NCI-H460 (cell line): ENCODE measurements at places on chromosomes 3 and 15. TPM values are rescaled to one million over a fixed set of nuclear protein-coding genes. Genes with fewer than 3 reads are reported as not detected.

- no peak for DNase-seq
Measured at GRCh38 chr15:55241186-55241585, 44.4 kb upstream of the RSL24D1 start.

GRCh38 chr3:37321377-37321781 lies 147.0 kb upstream of the LRRFIP2 start:
- no peak for DNase-seq

GRCh38 chr3:157443905-157444796 lies 7.5 kb downstream of the PTX3 start:
- no peak for DNase-seq

- DNase-seq, result peak; percentile 24
Measured at GRCh38 chr3:186815435-186815834, 9.2 kb upstream of the RFC4 start.

GRCh38 chr3:3192286-3192675 lies 12.8 kb upstream of the CRBN start:
- DNase-seq, result no peak

- DNase-seq, result no peak
Measured at GRCh38 chr15:38614621-38615020, 50.0 kb upstream of the RASGRP1 start.

- no peak for DNase-seq
Measured at GRCh38 chr3:156311431-156311830, 191.1 kb downstream of the KCNAB1 start.

GRCh38 chr15:77646104-77646694 lies 13.5 kb upstream of the LINGO1 start:
- DNase-seq, result no peak

DNA sequence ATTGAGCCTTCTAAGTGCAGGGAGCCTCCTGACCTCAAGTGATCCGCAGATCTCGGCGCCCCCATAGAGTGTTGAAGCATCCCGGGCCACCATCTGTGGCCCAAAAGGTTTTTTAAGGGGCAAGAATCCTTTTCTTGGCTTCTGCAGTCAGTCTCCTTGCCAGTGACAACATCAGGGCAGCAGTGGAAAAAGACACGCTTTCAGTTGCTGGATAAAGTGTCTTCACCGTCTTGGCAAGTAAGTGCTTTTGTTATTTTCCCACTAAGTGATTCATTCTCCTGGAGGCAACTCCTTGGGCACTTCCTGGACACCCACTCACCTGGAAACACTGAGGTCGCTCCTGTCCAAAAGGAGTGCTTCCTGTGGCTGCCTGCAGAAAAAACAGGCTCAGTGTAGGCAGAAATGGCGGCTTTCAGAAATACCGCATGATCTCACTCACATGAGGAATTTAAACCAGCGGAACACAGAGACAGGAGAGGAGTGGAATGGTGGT lies 71.7 kb upstream of the ABHD2 start:
- no peak for DNase-seq

DNA sequence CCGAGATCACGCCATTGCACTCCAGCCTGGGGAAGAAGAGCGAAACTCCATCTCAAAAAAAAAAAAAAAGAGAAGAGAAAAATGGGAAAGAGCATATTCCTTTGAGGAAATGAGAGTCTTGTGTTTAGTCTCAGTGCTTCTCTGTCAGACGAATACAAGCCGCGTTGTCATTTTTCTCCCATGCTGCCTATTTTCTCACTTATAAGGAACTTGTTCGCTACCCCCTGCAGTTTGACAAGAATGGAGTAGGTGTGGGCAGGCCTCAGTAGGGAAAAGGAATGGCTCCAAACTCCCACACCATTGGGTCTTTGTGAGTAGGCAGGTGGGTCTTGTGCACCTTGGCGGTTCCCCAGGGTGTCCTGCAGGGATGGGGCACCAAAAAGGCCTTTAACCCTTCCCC lies 6.5 kb downstream of the GPR160 start:
- DNase-seq, result no peak

GRCh38 chr3:96007650-96008195 lies 806.7 kb upstream of the EPHA6 start:
- DNase-seq, result no peak

- no peak for DNase-seq
Measured at GRCh38 chr3:46829699-46830208, 33.5 kb downstream of the MYL3 start.

- DNase-seq, result no peak
Measured at GRCh38 chr15:80485370-80486164, 81.4 kb downstream of the ARNT2 start.

DNA sequence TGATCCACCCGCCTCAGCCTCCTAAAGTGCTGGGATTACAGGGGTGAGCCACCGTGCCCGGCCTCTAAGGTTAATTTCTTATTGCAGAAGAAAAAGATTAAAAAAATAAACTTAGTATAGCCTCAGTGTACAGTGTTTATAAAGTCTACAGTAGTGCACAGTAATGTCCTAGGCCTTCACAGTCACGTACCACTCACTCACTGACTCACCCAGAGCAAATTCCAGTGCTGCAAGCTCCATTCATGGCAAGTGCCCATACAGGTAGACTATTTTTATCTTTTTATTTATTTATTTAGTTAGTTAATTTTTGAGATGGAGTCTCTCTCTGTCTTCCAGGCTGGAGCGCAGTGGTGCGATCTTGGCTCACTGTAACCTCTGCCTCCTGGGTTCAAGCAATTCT lies 3.2 kb upstream of the FLNB start:
- no peak for DNase-seq

- no peak for DNase-seq
Measured at GRCh38 chr3:142087676-142088075, 61.7 kb downstream of the TFDP2 start.

DNA sequence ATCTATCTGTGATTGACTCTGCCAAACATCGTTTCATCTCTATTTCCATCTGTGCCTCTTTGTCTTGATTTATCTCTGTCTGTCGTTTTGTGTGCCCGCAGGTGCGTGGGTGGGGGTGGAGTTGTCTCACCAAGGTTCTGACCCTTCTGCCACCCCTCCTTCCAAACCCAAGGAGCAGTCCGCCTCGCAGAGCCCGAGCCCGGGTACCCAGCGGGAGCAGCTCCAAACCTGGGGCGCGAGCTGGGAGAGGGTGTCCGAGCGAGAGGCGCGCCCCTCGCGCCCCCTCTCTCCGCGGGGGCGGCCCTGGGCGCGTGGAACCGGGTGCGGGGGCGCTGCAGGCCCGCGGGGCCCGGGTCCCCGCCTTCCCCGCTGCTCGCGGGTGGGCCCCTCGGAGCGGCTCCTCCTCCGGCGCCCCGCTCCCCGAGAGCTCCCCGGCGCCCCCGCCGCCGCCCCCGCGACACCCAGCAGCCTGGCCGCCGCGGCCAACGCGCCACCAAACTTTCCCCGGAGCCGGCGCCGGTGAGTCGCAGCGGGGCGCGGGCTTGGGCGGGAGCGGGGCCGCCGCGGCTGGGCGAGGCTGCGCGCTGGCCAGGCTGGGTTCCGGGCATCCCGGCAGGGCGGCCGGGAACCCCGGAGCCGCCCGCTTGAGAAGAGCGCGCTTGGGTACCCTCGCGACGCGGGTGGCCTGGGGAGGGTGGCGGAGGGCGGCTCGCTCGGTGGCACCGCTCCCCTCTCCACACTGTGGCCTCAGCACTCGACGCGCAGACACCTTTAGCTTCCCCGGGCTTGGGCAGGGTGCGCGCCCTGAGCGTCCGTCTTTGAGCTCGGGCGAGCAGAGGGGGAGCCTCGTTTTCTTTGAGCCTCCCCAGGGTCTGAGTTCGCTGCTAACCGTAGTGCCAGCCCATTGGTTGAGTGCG lies at the start of gene HRH1:
HRH1 (plus strand) TSS at position 458 of the 917 bp plus-strand sequence. CDS start 104,545 bp downstream, outside the sequence.
- no peak for DNase-seq

GRCh38 chr3:4828279-4829030 lies 150.8 kb upstream of the BHLHE40 start:
- DNase-seq, result peak; percentile 83

DNA sequence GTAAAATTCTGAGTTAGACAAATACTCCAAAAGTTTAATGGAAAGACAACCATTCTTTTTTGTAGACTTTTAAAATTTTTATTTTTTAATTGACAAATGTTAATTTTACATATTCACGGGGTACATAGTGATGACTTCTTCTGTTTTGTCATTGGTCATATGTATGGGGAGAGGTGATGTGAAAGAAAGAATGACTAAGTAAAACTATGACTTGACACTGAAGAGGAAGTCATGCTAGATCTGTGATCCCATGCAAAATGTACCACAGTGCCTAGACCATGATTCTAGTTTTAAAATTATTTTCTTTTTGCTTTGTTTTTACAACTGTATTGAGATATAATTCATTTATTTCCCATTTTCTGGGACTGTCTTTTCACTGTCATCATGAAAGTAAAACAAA lies 281.6 kb downstream of the MBNL1 start:
- DNase-seq, result no peak

- no peak for DNase-seq
Measured at GRCh38 chr3:55923626-55924025, 436.5 kb upstream of the WNT5A start.

GRCh38 chr3:23051240-23052140 lies 151.6 kb upstream of the UBE2E2 start:
- no peak for DNase-seq

- peak; percentile 30 for DNase-seq
Measured at GRCh38 chr3:81302045-81302444, 459.4 kb downstream of the GBE1 start.

GRCh38 chr15:44729408-44730127 lies 6.8 kb upstream of the TRIM69 start:
- DNase-seq, result no peak

GRCh38 chr15:45399381-45400212 lies 21.3 kb upstream of the GATM start:
- DNase-seq, result peak; percentile 52

GRCh38 chr3:123783811-123784210 lies 100.3 kb downstream of the MYLK start:
- DNase-seq, result no peak

GRCh38 chr3:24400450-24400849 lies 94.2 kb downstream of the THRB start:
- DNase-seq, result no peak

DNA sequence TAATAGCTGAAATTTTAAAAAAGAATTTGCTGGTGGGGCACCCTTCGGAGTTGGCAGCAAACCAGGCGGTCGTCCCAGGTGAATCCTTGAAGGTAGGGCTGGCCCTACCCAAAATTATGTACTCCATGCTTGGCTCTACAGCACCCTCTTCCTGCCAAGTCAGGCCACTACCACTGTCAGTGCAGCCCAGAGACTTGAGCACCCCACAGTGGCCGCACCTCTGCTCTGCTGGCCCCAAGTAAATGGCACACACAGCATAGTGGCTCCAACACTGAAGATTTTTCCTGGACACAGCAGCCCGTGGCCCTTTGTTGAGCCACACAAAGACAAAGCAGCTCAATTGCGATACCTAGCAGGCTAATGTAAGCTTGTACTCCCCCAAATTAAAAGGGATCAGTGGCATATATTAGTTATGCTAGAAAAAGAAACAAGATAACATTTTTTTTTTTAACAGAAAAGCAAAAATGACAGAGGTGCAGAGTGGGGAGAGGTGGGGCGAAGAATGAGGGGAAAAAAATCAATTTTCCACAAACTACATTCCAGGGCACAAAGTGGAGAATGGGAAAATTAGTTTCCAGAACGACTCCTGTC lies 250.5 kb downstream of the UACA start:
- peak; percentile 76 for DNase-seq

- DNase-seq, result no peak
Measured at GRCh38 chr3:45225465-45226205, 452 bp downstream of the TMEM158 start.

DNA sequence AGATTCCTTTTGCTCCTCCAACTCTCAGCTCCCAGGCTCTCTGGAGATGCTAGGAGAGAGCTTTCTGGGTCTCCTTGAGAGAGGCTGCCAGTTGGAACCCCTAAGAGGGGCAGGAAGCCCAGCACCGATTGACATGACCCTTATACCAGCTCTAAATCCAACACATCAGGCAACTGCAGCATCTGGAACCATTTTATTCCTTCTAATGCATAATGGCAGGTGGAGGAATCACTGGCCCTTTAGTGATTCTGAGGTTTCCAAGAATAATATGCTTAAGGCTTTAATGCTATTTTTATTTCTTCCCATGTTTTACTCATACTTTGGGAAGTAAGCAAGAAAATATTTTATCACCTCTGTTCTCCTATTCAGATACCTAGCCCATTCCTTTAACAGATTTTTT lies 60.3 kb upstream of the TEX264 start:
- DNase-seq, result no peak

DNA sequence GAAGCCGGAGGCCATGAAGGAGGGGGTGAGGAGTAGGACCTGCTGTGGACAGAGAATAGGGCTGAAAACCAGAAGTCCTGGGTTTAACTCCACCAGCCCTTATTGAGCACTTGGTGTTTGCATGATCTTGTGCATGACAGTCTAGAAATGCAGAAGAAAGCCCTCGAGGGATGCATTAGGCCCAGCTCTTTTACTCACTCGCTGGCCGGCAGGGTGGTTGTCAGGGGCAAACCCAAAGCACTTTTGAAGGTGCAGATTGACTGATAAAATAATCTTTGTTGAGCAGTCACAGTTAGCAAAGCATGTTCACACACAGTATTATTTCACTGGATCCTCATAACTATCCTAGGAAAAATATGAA lies 55.3 kb downstream of the CORO2B start:
- DNase-seq, result no peak

Gene MAP4
- total RNA-seq, result 52.1 and 53.4 TPM in 2 replicates

Gene ITGA11
- 0.09 and 0.12 TPM in 2 replicates for total RNA-seq

Gene TM4SF1
- 898 and 928 TPM in 2 replicates for total RNA-seq

Gene GOLGA8N
- total RNA-seq, result 2.7 and 4.0 TPM in 2 replicates

Gene TGM4
- not detected in 2 replicates for total RNA-seq

Gene PPP2R3A
- 2.8 and 2.9 TPM in 2 replicates for total RNA-seq

Gene SLC24A5
- total RNA-seq, result not detected in 2 replicates

Gene GPR176
- total RNA-seq, result 0.84 and 1.0 TPM in 2 replicates

Gene MRAS
- 1.1 and 1.7 TPM in 2 replicates for total RNA-seq

Gene SPINT1
- total RNA-seq, result 1.7 and 2.4 TPM in 2 replicates

Gene STRIT1
- not detected in 2 replicates for total RNA-seq

Gene TERB2
- total RNA-seq, result not detected in 2 replicates

Gene A4GNT
- not detected in 2 replicates for total RNA-seq
